A549 treated with dexamethasone at 1 μM for 4 hours (cell line): ENCODE measurements at places on chromosomes 7 and 10. TPM values are rescaled to one million over a fixed set of nuclear protein-coding genes. Genes with fewer than 3 reads are reported as not detected.

The GIMAP8 gene
- not detected in 5 replicates for total RNA-seq

The OSBPL3 gene
- total RNA-seq: 11.5 to 16.3 TPM (median 15.2 TPM) in 5 replicates

The ADAM12 gene
- 2.7 to 4.9 TPM (median 3.9 TPM) in 5 replicates for total RNA-seq

The ANKRD1 gene
- 35.0 to 54.9 TPM (median 47.3 TPM) in 5 replicates for total RNA-seq

The NKX2-3 gene
- 0.05 TPM in 2 of 5 replicates, not detected in the others for total RNA-seq

The JAKMIP3 gene
- total RNA-seq: 0.59 to 1.1 TPM (median 0.82 TPM) in 5 replicates

The MOGAT3 gene
- total RNA-seq: 0.20 TPM in 1 of 5 replicates, not detected in the others

The PON3 gene
- total RNA-seq: 30.4 to 39.5 TPM (median 35.4 TPM) in 5 replicates

The ADCY1 gene
- 1.3 to 3.0 TPM (median 2.6 TPM) in 5 replicates for total RNA-seq

The KIF5B gene
- total RNA-seq: 56.8 to 83.3 TPM (median 76.7 TPM) in 5 replicates

The ENTPD1 gene
- 0.06 to 0.20 TPM (median 0.15 TPM) in 4 of 5 replicates, not detected in the other for total RNA-seq

The ACHE gene
- 1.6 to 3.3 TPM (median 2.6 TPM) in 5 replicates for total RNA-seq

The KNDC1 gene
- total RNA-seq: 0.60 to 1.5 TPM (median 1.3 TPM) in 5 replicates

The TSPAN14 gene
- total RNA-seq: 89.2 to 130 TPM (median 126 TPM) in 5 replicates

The HHEX gene
- 11.1 to 12.4 TPM (median 11.7 TPM) in 5 replicates for total RNA-seq

The GPR85 gene
- not detected in 5 replicates for total RNA-seq

The MMD2 gene
- not detected in 5 replicates for total RNA-seq

The TAS2R41 gene
- not detected in 5 replicates for total RNA-seq

The XRCC2 gene
- 3.7 to 5.6 TPM (median 5.2 TPM) in 5 replicates for total RNA-seq

The HMX2 gene
- 0.07 to 0.11 TPM (median 0.08 TPM) in 3 of 5 replicates, not detected in the others for total RNA-seq

The TBC1D12 gene
- total RNA-seq: 5.4 to 6.3 TPM (median 6.3 TPM) in 5 replicates

The LRRC18 gene
- not detected in 5 replicates for total RNA-seq

The CDNF gene
- total RNA-seq: 0.86 to 2.1 TPM (median 1.3 TPM) in 5 replicates
